Stimulated activated CD4-positive, alpha-beta T cell treated with anti-CD3 and anti-CD28 coated beads, Interleukin-1b, Interleukin-23, amount 100 ng/mL, for 48 hours (primary cell): ENCODE measurements at places on chromosomes 6 and 20.

- peak; percentile 23 for DNase-seq
These were observed 291.8 kb downstream of the BMP7 start for GRCh38 chr20:56974499-56975250.

GRCh38 chr6:46059608-46060007, 43.9 kb upstream of the CLIC5 start:
- DNase-seq: no peak

DNA sequence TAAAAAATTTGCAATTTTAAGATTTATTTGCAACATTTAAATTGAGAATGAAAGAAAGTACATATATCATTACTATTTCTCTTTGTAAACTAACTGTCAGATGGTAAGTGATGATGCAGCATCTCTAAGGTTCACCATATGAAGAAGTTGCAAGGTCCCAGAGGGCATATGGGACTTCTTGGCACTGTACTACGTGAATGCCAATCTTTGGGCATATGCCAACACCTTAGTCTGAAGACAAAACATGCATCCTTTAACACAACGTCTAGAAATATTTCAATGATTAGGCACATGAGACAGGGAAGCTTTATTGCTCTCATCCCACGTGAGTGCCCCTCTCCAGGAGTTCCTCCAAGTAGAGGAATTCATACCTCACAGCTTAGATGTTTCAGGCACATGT, 66.8 kb downstream of the CDK19 start:
- no peak for DNase-seq

- no peak for DNase-seq
These were observed 15.9 kb downstream of the OSBPL2 start for GRCh38 chr20:62254021-62254724.

DNA sequence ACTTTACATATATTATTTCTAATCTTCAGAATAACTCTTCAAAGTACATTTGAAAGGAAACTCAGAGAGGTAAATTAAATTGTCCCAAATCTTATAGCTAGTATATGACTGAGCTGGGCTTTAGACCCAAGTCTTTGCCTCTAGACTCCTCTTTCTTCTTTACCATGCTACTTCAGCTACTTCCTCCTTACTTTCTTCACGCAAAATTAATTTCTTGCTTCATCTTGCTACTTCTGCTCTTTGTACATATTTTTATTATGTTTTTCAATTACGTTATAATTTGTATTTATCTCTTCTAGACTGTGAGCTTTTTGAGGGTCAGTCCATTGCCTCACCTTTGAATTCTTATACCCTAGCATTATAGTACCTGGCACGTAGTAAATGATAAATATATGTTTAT, 5.3 kb downstream of the TMEM170B start:
- DNase-seq: no peak

GRCh38 chr6:43845646-43846045, 75.6 kb downstream of the VEGFA start:
- no peak for DNase-seq

GRCh38 chr20:31869942-31870725, at the start of the genes DUSP15 and TTLL9:
Gene DUSP15 (minus strand): TSS chr20:31870527. CDS start chr20:31870337, 190 bp downstream.
Gene TTLL9 (plus strand): TSS chr20:31870634. CDS start chr20:31871127, 493 bp downstream.
- no peak for DNase-seq

DNA sequence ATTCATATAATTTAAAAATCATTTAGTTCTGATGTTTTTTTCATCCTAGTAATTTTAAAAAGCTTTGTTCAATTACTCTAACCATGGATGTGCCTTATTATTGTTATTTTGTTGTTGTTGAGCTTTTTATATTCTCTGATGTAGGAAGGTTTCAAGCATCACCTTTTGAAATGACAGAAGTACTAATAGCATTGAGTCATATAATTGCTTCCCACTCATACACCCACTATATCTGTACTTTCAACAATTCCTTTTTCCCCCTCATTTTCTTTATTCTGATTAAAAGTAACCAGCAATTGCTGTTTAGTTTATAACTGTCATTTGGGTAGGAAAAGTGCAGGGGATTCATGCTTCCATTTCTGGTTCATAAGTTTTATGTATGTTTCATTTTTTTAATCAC, 38.6 kb downstream of the DNAH8 start:
- no peak for DNase-seq

DNA sequence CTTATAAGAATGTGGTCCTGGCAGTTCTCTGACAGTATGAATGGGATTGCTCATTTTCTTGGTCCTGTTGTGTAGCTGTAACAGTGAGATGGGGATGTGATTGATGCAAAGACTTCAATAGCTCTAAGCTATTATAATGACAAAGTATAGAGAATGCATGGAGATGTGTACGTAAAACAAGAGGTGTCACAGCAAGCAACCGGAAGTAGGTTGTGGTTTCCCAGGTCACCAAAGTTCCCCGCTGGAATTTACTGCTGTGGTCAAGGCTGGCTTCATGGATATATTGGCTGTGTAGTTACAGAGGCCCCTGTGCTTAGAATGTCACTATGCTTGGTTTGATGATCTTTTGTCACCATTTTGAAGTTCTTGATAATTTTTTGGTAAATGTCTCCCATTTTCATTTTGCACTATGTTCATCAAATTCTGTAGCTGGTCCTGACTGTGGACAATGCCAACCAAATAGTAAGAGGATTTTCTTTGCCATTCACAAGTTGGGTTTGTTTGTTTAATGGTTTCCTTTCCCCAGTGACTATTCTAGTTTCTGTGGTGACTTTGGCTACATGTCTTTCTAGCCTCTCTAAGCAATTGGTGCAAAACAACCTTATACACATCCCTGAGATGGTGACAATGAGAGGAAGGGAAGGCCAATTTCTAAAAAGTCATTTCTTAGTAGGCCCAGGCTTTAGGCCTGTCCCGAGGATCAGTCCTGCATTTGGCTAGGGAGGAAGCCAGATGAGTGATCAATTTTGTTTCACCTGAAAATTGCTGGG, 10.5 kb downstream of the DNAH8 start:
- DNase-seq: no peak

GRCh38 chr6:143236151-143236798, 175.6 kb downstream of the AIG1 start:
- no peak for DNase-seq

DNA sequence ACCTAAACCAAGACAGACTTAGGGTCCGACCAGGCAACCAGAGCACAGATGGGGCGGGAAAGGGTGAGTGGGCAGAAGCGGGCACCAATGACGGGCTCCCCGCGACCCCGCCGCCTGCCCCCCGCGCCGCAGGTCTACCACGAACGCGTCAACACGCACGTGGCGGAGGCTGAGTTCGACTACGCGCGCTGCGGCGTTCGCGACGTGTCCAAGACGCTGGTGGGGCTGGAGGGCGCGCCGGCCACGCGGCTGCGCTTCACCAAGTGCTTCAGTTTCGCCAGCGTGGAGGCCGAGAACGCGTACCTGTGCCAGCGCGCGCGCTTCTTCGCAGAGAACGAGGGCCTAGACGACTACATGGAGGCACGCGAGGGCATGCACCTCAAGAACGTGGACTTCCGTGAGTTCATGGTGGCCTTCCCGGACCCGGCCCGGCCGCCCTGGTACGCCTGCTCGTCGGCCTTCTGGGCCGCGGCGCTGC, 5.1 kb downstream of the TMEM151B start:
- DNase-seq: no peak

GRCh38 chr6:108419934-108420609, 125.2 kb downstream of the AFG1L start:
- no peak for DNase-seq

DNA sequence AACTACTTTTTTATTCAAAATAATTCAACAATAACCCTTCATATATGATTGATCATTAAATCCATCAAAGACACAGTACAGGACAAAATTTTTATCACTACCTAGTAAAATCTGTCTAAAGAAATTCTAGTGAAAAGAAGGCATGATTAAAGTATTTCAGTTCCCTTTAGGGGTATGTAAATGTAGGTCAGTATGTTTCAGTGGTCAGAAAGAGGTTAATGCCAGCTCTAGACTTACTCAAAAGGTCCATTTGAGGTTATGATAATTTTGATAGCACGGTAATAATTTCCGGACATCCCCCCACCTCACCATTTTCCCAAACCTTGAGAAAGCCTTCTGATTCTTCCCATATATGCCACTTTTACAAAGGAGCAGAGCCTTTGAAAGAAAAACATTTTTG, 193.5 kb upstream of the ID4 start:
- DNase-seq: no peak

GRCh38 chr6:79946272-79947190, 822 bp downstream of the ELOVL4 start:
- DNase-seq: no peak

GRCh38 chr6:169158691-169159090, 95.0 kb downstream of the THBS2 start:
- DNase-seq: no peak

DNA sequence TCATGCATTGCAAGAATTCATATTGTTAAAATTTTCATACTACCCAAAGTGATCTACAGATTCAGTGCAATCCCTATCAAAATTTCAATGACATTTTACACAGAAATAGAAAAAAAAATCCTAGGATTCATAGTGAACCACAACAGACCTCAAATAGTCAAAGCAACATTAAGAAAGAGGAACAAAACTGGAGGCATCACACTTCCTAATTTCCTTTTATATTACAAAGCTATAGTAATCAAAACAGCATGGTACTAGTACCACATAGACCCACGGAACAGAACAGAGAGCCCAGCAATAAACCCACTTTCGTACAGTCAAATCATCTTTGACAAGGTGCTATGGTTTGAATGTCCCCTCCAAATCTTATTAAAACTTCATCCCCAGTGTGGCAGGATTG, 39.7 kb downstream of the NTSR1 start:
- no peak for DNase-seq

DNA sequence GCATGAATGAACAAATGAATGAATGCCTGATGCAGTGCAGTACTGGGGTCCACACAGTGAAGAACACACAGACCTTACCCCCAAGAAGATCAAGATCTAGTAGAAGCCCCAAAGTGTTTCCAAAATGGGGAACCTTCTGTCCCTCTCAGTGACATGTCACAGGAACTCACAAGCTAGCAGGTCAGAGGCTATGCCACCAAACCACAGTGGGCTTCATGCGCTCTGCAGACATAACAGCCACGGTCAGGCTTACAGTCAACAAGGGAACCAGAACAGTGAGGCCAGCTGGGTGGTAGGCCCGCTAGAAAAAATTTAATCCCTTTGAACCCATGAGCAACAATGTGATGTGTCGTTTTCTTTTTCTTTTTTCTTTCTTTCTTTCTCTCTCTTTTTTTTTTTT, 20.2 kb upstream of the ARFGEF2 start:
- DNase-seq: no peak

DNA sequence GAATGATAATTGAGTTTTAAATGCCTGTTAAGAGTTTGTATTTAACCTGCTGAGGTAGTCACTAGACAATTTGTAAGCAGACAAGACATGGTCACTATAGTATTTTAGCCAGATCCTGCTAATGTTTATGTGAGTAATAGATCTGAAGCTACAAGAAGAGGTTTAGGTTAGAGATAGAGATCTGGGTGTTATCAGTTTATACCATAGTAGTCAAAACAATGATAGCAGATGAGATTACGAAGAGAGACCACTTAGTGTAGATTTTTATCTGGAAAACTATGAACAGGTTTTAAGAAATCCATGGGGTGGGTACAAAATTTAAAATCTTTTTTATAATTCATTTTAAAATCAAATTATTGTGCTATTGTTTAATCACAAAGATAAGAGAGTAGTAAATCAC, 47.5 kb downstream of the PHIP start:
- DNase-seq: no peak

DNA sequence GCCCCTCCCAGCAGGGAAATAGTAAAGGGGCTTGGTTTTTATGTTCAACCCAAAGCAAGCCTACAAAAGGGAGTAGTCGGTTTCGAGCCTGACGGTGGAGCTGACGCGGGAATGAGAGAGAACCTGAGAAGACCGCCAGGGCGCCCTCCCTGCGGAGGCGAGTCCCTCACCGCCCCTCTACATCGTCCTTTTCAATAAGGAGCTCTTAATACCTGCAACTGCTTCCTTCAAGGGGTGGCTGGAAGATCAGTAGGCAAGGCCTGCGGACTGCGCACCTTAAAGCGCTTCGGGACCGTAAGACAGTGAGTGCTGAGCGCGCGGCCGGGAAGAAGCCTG, 709 bp upstream of the ZNF76 start:
- DNase-seq: peak; percentile 38

DNA sequence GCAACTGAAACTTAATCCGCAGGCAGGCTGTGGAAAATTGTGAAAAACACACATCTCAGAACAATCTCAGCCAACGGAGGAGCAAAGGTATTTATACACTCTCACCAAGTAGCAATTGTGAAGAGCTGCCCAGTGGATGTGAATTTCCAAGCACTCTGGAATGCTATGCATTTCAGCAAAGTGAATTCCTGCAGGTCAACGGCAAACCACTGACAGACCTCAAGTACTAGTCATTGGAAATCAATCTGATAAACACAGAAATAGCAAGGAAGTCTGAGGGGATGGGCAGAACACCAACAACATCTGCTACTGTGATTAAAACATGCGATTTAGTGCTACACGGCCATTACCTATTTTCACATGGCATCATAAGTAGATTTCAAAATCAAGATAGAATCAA, 429.1 kb downstream of the HTR1B start:
- DNase-seq: no peak

- DNase-seq: peak; percentile 50
These were observed 12.1 kb upstream of the PDYN start for GRCh38 chr20:2005831-2006426.

DNA sequence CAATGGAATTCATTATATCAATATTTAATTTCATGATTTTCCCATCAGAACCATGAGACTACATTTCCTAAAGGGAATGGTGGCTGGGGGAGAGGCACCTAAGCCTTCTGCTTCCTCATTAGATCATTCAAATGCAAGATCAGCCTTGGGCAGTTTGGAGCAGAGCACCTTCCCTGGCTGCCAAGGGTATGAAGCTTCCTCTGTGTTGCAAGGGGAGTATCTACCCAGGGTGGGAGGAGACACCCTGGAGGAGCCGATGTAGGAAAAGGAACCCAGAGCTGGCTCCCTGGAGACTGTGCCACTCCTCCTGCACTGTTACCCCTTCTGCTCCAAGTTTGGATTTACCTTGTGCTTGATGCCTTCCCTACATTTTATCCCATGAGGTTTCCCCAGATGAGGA, 299.7 kb upstream of the PRDM1 start:
- no peak for DNase-seq

- no peak for DNase-seq
These were observed 76.1 kb upstream of the FOXQ1 start for GRCh38 chr6:1235825-1236224.

DNA sequence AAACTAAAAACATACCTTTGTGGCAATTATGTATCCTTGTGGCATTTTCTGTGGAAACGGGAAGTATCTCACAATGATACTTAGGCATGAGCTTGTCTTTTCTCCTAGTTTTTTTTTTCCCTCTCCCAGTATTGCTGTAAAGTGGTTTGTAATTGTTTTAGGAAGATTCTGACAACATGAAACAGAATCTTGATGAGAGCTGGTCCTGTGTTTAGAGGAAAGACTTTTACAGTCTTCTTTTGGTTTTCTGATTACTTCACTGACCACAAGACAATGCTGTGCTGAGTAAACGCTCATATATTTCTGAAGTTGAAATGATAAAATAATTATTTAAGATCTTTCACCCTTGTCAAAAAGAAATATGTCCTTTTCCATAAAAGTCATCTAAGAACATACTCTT, 201.2 kb downstream of the FOXC1 start:
- DNase-seq: no peak
